ENCODE measurements at places on chromosomes 7 and 10.

DNA sequence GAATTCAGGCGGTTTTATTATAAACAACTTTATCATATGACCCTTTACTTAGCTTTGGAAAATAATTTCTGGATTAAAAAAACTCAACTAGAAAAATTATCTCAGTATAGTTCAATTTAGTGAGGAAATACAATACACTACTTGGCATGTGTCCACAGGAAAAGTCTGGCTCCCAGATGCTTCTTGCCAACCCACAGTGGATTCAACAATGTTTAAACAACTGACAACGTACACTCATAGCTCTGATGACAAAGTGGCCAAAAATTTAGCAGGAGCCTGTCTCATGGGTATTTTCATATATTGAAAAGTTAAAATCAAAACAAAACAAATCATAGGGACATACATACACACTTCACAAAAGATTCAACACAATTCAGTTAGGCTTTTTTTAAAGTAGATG lies 158.8 kb downstream of the SKAP2 start:
- no peak for DNase-seq

DNA sequence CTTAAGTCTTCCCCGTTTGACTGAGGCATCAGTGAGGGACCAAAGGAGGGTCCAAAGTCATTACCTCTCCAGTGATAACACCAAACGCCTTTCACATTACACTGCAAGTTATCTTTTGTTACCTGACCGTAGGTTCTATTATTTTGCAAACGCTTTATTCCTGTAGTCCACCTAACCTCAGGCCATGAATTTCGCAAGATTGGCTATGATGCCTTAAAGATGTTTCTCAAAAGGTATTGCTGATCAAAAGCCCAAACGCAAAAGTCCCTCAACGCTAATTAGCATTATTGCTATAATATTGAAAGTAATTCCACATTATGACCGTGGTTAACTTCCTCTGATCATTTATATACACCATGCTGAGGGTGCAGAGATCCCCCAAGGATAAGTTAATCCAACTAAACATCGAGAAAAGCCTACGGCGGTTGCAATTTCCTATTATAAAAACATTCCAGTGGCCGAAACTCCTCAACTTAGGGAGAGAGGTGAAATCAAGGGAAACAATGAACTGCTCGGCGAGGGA lies 649 bp downstream of the DNA2 start:
- peak; percentile 18 for DNase-seq

GRCh38 chr7:136138991-136139390 lies 161.8 kb upstream of the MTPN start:
- DNase-seq: no peak

DNA sequence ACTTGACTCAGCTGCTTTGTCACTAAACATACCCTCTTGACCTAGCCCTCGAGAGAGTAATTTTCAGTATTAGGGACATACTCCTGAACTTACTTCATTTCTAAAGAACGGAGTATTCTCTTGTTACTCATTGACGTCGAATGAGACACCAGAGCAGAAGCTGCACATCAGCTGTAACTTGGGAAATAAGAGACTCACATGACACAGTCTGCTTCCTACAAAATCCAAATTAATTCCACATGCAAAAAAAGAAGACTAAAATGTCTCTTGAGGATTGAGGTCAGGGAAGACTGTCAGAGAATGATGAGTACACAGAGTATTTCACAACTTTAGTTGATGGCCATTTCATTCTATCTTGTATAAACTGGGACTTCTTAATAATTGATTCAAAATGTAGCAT lies 114.7 kb upstream of the EGFR start:
- DNase-seq: no peak

DNA sequence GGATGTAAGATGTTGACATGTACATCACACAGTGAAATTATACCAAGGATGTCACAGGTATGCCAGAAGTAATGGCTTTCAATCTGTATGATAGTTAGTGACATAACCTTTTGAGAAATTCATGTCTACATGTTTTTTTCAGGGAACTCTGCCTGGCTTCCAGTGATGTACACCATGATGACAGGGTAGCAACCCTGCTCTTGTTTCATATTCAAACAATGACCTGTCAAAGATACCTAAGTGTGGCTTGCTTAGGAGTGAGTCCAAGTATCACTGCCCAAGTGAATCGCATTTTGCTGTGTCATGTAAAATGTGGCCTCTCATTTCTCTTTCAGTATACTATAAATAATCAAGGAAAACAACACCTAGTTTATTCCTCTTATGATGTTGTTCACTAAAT lies 205.8 kb upstream of the DKK1 start:
- no peak for DNase-seq

DNA sequence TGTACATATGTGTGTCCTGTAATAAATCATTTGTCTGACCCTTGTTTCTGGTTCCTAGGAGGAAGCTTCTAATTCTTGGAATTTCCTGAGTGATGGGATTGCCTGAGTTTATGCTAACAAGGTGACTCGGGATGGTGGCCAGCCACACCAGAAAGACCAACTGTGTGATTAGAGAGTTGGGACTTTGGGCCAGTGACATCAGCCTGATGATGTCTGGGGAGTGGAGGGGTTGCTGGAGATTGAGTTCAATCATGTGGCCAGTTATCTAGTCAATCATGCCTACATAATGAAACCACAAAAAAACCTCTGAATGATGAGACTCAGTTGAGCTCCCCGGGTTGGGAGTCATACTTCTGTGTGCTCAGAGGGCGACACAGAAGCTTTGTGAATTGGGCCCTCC lies 23.5 kb upstream of the CARD11 start:
- DNase-seq: peak; percentile 31

GRCh38 chr10:35492386-35493195 lies 112.5 kb upstream of the GJD4 start:
- DNase-seq: no peak

DNA sequence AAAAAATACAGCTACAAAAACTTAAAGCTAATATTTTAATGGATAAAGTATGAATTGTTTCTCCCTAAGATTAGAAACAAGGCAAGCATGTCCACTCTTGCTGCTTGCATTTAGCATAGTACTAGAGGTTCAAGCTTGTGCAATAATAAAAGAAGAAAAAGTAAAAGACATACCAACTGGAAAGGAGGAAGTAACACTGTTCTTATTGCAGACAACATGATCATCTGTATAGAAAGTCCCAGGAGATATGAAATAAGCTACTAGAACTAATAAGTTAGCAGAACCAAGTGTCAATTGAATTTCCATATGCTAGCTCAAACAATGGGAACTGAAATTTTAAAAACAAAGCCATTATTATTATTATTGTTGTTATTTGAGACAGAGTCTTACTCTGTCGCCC lies 20.0 kb upstream of the RABGEF1 start:
- no peak for DNase-seq

- no peak for DNase-seq
Observed at GRCh38 chr7:50056131-50056530, 36.9 kb downstream of the ZPBP start.

GRCh38 chr7:78326189-78326588 lies 527.6 kb downstream of the PHTF2 start:
- no peak for DNase-seq

DNA sequence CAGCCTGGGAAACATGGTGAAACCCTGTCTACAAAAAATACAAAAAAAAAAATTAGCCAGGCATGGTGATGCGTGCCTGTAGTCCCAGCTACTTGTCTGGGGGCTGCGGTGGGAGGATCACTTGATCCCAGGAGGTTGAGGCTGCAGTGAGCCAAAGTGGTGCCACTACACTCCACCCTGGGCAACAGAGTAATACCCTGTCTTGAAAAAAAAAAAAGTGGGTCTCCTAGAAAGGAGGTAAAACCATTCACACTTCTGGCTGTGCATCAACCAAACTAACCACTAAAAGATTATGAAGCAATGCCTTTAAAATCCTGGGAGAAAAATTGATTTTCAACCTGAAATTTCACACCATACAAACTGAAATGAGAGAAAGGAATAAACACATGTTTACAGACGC lies 35.4 kb upstream of the C10orf71 start:
- no peak for DNase-seq

DNA sequence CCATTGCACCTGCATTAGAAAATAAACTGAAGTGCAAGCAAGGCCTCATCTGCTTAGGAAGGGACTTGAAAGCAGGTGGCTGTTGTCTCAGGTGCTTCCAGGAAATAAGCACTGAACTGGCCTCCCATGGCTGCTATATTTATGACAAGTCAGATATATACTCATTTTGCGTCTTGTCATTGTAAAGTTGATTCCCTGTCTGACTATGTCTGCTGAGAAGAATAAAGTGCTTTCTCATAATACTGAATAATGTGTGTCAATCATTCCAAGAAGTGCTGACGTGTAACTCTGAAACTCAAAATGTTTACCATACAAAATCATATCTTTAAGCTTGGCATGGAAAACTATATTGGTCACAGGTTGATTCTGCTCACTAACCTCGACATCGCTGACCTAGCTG lies 44.9 kb upstream of the SVOPL start:
- DNase-seq: no peak

DNA sequence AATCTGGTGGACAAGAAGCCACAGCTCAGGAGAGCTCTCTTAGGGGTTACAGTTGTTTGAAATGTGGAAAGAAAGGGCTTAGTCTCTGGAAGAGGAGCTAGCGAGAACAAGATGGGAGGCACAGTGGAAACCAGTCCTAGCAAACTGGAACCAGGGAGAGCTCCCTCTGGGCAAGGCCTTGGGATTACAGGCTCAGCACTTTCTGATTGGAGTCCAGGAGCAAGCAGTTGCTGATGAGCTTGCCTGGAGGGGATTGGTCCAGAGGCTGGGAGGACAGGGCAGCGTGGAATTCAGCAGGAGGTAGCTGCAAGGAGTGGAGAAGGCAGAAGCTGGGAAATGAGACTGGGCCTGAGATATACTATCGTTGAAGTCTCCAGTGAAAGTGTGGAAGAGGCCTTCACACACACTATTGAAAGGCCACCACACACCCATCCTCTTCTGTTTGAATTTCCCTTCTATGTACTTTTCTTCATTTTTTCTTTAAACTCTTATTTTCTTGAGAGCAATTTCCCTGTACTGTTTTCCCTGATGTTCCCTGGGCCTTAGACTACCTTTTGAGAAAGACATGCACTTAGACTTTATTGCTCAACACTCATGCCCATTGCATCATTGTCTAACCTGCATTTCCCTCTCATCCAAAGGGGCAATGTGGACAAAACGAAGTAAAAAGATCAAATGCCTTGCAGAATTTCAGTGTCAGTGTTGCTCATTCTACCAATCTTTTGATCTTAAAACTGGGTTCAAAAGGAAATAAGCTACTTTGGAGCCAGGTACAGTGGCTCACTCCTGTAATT lies 57.8 kb upstream of the LANCL2 start:
- no peak for DNase-seq

GRCh38 chr7:24427048-24427447 lies 143.1 kb downstream of the NPY start:
- DNase-seq: no peak

DNA sequence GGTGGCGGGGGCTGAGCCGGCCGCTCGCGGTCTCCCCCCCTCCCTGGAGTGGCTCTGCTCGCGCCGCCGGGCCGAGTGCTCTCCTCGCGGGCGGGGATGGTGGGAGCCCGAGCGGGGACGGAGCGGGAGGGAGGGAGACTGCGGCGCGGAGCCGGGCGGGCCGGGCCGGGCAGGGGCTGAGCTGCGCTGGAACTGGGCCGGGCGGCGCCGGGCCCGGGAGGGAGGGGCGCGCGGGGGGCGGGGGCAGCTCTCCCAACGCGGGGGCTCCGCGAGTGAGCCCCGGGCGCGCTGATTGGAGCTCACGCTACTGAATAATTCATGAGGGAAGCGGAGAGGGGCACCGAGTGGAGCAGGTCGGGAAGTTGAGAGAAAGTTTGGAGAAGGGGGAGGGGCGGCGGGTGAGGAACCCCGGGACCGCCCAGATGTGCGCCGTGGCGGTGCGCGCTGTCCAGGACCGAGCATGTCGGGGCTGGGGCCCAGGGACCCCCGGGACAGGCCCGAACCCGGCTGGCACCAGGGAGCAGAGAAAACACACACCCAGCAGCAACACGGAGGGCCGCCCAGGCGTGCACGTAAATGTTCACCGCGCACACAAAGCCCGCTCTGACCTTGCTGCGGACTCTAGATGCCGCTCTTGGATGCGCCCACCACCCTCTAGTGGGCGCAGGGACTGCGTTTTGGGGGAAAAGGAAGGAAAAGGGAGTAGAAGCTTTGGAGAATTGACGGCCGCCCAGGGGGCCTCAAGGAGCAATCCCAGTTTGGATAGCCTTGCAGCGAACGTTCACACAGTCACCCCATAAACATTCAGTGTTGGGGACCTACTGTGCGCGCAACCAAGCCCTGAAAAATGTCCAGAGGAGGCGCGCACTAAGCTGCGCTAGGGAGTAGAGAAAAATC lies at the start of gene EPHB4:
Gene EPHB4, minus strand, starts transcription at position 194 of the 897 bp plus-strand sequence. CDS start 493 bp downstream, outside the sequence.
- no peak for DNase-seq

GRCh38 chr7:71495828-71496227 lies 363.9 kb downstream of the GALNT17 start:
- DNase-seq: no peak

DNA sequence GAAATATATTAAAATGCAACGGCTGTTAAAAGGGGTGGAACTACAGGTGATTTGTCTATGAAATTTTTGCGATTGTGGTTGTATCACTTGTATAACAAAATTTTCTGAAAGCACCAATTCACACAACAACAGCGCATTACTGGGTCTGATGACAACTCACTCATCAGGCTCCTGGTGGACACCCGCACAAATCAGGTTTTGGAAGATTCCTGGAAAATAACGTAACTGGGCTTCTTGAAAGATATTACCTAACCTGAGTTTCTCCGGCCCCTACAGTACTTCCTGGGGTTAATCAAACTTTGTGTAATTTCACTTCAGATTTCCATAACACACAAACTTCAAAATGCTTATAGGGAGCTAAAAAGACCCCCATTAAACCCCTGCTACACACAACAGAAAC lies 7.6 kb downstream of the SNX8 start:
- no peak for DNase-seq

DNA sequence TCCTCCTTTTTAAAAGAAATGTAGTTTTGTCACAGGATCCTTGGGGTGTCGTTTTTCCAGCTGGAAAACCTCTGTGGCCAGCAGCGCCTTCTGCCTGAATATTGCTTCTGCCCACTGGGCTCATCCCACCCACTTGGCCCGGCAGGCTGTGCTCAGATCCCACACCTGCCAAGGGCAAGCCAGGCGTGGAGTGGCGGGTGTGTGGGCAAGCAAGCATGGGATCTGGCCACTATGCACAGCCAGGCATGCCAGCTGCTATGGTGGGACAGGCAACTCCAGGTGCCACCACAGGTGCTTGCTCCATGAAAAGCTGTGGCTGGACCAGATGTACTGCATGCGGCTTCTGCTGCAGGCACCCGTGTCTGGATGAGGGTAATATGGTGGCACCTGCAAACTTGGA lies 31.2 kb upstream of the INPP5F start:
- DNase-seq: no peak

DNA sequence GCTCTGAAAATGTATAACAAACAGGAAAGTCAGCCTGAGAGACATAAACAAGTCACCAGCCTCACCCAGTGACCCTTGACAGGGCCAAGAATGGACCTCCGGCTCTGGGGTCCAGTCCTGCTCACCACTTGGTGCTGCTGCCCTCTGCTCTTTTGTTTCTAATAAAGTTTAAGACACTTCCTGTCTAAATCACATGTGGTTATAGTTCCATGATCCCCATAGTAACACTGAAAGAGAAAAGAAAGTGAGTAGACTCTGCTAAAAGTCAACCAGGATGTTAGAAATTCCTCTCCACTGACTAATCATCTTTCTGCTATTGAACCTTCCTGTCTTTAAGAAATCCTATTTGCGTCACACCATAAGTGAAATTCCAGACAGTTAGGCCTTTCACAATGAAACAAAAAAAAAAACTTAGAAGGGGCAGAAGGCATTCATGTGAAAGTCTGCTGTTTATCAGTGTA lies 179.2 kb upstream of the BET1 start:
- DNase-seq: no peak
